ENCODE measurements at places on chromosomes 12 and 14. TPM values are rescaled to one million over a fixed set of nuclear protein-coding genes. Genes with fewer than 3 reads are reported as not detected.

The ARHGEF25 gene
- 12.5 TPM for total RNA-seq

DNA sequence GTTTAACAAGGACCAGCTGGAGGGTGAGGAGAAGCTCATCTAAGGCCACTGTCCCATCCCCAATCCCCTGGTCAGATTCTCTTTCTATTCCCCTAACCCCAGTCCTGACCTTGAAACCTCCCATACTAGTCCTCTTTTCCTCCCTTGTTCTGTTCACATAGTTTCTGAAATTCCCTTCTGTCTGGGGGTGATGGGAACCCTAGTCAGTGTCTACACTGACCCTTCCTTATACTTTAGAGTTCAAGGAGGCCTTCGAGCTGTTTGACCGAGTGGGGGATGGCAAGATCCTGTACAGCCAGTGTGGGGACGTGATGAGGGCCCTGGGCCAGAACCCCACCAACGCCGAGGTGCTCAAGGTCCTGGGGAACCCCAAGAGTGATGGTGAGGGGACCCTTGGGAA, 2.4 kb downstream of the MYL6B start:
- DNase-seq = no peak

- no peak for DNase-seq
Measured at GRCh38 chr14:104547310-104547997, 32.1 kb upstream of the C14orf180 start.

GRCh38 chr12:131381716-131382430, 329.0 kb upstream of the SFSWAP start:
- no peak for DNase-seq

- peak; percentile 55 for DNase-seq
Measured at GRCh38 chr14:34718750-34719304, 4.4 kb upstream of the CFL2 start.

All from HFFc6 (cell line).